ENCODE measurements at places on chromosomes 5 and 9. TPM values are rescaled to one million over a fixed set of nuclear protein-coding genes. Genes with fewer than 3 reads are reported as not detected.
A peak's percentile ranks its signal among the peaks of the same experiment; 100 is the strongest.

Gene CDH10
- total RNA-seq: 11.0 TPM

Gene ZBTB26
- total RNA-seq: 15.4 TPM

Gene FBP1
- total RNA-seq: 6.0 TPM

Gene INSL6
- total RNA-seq: not detected

Gene FGD3
- total RNA-seq: 12.0 TPM

Gene LHX2
- 0.24 TPM for total RNA-seq

Gene IL13
- not detected for total RNA-seq

Gene DMGDH
- 0.84 TPM for total RNA-seq

Gene NUTM2F
- not detected for total RNA-seq

Gene ZNF462
- 102 TPM for total RNA-seq

Gene SHB
- total RNA-seq: 22.5 TPM

GRCh38 chr9:75128535-75128934 is 40.2 kb downstream of the OSTF1 start:
- H3K36me3 ChIP-seq: peaks cover 1% of the 10 kb centered on the region
- H3K27ac ChIP-seq: no peak overlapping the region
- H3K4me1 ChIP-seq: peaks cover 3% of the 10 kb centered on the region
- H3K4me3 ChIP-seq: no peak overlapping the region

DNA sequence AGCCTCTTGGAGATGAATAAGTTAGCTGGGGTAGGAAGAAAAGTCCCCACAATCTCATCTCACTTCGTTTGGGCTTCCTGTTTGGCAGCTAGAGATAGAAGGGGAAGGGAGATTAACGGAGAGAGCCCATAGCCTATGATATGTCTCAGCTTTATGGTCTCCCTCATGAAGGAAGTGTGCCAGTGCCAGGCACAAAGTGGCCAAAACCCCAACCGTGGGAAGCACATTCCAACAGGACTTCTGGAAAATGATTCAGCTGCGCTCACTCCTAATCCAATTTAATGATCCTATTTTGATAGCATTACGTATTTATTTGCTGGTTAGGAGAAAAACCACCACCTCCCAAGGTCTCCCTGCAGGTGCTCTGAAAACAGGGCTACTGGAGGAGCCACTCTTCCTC is 303.1 kb upstream of the CLINT1 start:
- H3K36me3 ChIP-seq: no peaks in the 10 kb centered on the region
- H3K4me3 ChIP-seq: no peak overlapping the region
- H3K27ac ChIP-seq: no peak overlapping the region
- peaks cover 9% of the 10 kb centered on the region for H3K27me3 ChIP-seq

GRCh38 chr5:14114615-14115251 is 28.4 kb upstream of the TRIO start:
- no peak for DNase-seq
- H3K36me3 ChIP-seq: no peaks in the 10 kb centered on the region
- no peak overlapping the region for H3K27ac ChIP-seq
- no peak overlapping the region for H3K4me3 ChIP-seq
- peaks cover 17% of the 10 kb centered on the region for H3K27me3 ChIP-seq

- H3K36me3 ChIP-seq: no peaks in the 10 kb centered on the region
- H3K27ac ChIP-seq: no peak overlapping the region
- H3K4me3 ChIP-seq: no peak overlapping the region
- no peak for DNase-seq
- peaks cover 9% of the 10 kb centered on the region for H3K4me1 ChIP-seq
Observed at GRCh38 chr5:65105301-65105700, 336.6 kb downstream of the CWC27 start.

DNA sequence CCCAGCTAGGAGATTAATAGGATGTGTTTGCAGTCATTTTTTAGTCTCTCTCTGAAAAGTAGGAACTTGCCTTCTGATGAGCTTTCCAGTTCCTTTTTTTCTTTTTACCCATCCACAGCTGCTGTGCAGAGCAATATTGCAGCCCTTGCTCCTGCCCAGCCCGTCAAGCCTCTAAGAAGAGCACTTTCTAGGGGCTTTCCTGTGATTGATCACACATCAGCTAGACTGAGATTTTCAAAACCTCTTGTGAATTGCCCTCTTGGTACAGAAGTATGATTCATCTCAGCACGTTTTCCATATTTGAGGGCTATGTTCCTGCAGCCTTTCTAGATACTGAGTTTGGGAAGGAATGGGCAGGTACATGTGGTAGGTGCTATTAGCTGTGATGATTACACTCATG is 93.9 kb downstream of the GALNT10 start:
- no peaks in the 10 kb centered on the region for H3K36me3 ChIP-seq
- DNase-seq: no peak
- H3K27me3 ChIP-seq: no peaks in the 10 kb centered on the region
- H3K4me1 ChIP-seq: peaks cover 41% of the 10 kb centered on the region
- no peak overlapping the region for H3K4me3 ChIP-seq
- no peak overlapping the region for H3K27ac ChIP-seq

DNA sequence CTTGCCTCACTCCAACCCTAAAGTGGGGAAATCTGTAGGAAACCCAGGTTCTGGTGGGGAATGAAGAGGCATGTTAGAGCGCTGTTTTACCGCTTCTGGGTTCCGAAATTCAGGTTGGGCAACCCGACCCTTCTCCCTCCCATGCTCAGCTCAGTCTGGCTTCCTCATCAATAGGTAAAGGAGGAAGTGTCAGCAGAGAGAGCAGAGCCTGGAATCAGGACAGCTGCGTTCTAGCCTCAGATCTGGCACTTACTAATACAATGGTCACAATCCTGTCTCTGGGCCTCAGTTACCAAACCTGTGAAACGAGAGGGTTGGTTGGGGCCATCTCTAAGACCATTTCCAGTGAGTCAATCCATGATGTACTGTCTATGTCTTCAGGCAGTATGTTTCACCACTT is 16.2 kb upstream of the TNIP1 start:
- no peaks in the 10 kb centered on the region for H3K27me3 ChIP-seq
- H3K27ac ChIP-seq: no peak overlapping the region
- DNase-seq: no peak
- peaks cover 15% of the 10 kb centered on the region for H3K4me1 ChIP-seq
- H3K4me3 ChIP-seq: no peak overlapping the region
- H3K36me3 ChIP-seq: no peaks in the 10 kb centered on the region

GRCh38 chr9:6049798-6050197 is 34.4 kb upstream of the RANBP6 start:
- no peaks in the 10 kb centered on the region for H3K36me3 ChIP-seq
- H3K4me1 ChIP-seq: peaks cover 2% of the 10 kb centered on the region
- no peak for DNase-seq
- no peak overlapping the region for H3K4me3 ChIP-seq
- no peak overlapping the region for H3K27ac ChIP-seq

- no peaks in the 10 kb centered on the region for H3K36me3 ChIP-seq
- H3K27me3 ChIP-seq: peaks cover 77% of the 10 kb centered on the region
- DNase-seq: no peak
Observed at GRCh38 chr5:172642051-172642409, 967 bp downstream of the NEURL1B start.

GRCh38 chr5:89722538-89722937 is 687.0 kb downstream of the CETN3 start:
- DNase-seq: no peak
- no peaks in the 10 kb centered on the region for H3K36me3 ChIP-seq
- H3K4me1 ChIP-seq: no peaks in the 10 kb centered on the region

DNA sequence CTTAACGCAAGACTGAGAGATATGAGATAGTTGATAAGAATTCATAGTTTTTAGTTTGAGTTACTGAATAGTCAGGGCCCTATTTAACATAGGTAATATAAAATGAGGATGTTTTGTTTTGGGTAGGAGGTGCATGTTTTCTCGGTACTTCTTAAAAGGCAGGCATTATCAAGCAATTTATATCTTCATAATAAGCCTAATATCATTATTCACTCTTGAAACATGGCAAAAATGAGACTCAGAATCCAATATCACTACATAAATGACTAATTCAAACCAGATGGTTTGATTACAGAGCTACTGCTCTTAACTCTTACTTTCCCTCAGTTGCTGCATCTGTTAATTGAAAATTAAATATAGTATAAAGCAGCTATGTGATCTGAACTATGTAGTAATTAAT is 2038.7 kb downstream of the EFNA5 start:
- DNase-seq: no peak
- no peak overlapping the region for H3K27ac ChIP-seq
- H3K27me3 ChIP-seq: no peaks in the 10 kb centered on the region
- peaks cover 11% of the 10 kb centered on the region for H3K4me1 ChIP-seq
- H3K36me3 ChIP-seq: peaks cover 2% of the 10 kb centered on the region

DNA sequence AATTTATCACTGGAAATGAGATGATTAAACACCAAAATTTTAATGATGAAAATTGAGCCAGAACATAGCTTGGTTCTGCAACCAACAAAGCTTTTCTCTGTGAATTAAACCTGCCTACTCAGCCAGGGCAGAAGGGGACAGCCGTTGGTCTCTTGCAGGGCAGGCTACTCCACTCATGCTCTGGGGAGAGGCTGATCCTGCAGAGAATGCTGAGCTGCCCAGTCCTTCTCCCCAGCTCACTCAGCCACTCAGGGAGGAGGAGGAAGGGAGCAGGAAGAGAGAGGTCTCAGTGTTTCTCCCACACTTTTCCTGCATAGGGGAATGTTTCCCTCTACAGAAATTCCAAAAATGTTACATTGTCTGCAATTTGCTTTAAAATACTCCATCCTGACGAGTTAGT is 40.4 kb upstream of the HMHB1 start:
- no peaks in the 10 kb centered on the region for H3K27me3 ChIP-seq
- no peak overlapping the region for H3K4me3 ChIP-seq
- H3K27ac ChIP-seq: no peak overlapping the region

GRCh38 chr9:133368249-133368881 is 7.5 kb downstream of the SURF4 start:
- H3K36me3 ChIP-seq: peaks cover 17% of the 10 kb centered on the region
- H3K4me1 ChIP-seq: peaks cover 13% of the 10 kb centered on the region
- H3K27me3 ChIP-seq: no peaks in the 10 kb centered on the region
- DNase-seq: no peak
- no peak overlapping the region for H3K4me3 ChIP-seq

- peaks cover 13% of the 10 kb centered on the region for H3K4me1 ChIP-seq
- H3K27ac ChIP-seq: no peak overlapping the region
- no peaks in the 10 kb centered on the region for H3K27me3 ChIP-seq
Observed at GRCh38 chr5:112384523-112384922, 34.6 kb downstream of the EPB41L4A start.

DNA sequence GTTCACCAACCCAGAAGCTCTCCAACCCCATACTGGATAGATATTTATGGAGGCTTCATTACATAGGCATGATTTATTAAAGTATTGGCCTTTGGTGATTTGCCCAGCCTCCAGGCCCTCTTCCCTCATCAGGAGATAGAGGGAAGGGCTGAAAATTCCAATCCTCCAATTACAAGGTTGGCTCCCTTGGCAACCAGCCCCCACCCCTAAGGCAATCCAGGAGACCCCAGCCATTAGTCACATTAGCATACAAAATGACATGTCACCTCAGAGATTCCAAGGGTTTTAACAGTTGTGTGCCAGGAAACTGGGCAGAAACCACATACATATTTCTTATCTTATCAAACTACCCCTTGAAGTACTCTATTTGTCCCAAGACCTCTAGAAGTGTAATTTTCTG is 210.0 kb downstream of the HINT1 start:
- peaks cover 9% of the 10 kb centered on the region for H3K27me3 ChIP-seq
- no peak for DNase-seq
- H3K4me1 ChIP-seq: peaks cover 13% of the 10 kb centered on the region
- H3K36me3 ChIP-seq: no peaks in the 10 kb centered on the region
- no peak overlapping the region for H3K4me3 ChIP-seq

DNA sequence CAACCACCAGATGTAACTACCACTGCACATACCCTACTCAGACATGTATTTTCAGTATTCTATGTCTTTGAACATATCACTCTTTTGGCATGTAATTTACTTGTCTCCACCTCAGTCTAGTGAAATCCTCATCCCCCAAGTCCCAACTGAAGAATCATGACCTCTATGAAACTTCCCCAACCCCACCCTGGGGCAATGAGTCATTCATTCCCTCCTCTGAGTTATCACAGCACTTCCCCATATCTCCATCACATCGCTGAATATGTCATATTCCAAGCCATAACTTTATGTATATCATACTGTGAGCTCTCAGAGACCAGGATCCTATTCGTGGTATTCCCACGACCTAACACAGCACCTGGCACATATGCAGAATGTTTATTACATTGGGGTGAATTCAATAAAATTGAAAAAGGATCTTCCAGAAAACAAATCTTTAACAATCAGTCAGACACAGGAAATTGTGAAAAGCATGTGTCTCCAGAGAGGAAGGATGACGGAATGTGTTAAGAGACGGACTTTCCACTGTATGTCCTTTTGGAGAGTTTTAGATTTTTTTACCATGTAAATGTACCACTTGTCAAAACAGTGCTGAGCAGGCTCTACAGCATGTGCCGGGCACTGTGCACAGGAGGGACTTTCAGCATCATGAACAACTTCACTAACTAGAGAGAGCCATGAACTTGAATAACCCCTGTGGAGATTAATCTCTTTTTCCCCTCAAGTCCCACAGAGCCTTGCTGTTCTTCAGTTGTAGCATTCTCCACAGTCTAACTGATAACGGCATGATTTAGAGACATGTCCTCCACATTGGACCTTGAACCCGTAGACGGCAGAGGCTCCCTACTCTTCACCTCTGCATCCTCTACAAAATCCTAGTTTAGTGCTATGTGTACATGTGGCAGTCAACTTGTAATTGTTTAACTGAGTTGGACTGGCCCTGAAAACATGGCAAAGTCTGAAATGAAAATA is 213.5 kb downstream of the GLIS3 start:
- H3K4me3 ChIP-seq: no peak overlapping the region
- no peaks in the 10 kb centered on the region for H3K27me3 ChIP-seq
- H3K4me1 ChIP-seq: peaks cover 18% of the 10 kb centered on the region
- peaks cover 10% of the 10 kb centered on the region for H3K36me3 ChIP-seq
- H3K27ac ChIP-seq: peak overlapping the region; percentile 23

GRCh38 chr5:50699737-50700136 is 33.3 kb downstream of the PARP8 start:
- H3K4me1 ChIP-seq: peaks cover 6% of the 10 kb centered on the region
- H3K27me3 ChIP-seq: no peaks in the 10 kb centered on the region
- no peak overlapping the region for H3K27ac ChIP-seq
- no peak overlapping the region for H3K4me3 ChIP-seq
- no peak for DNase-seq

- H3K36me3 ChIP-seq: peaks cover 5% of the 10 kb centered on the region
- no peaks in the 10 kb centered on the region for H3K27me3 ChIP-seq
- no peak overlapping the region for H3K27ac ChIP-seq
- no peak overlapping the region for H3K4me3 ChIP-seq
Observed at GRCh38 chr5:41843456-41844370, 26.5 kb downstream of the OXCT1 start.

DNA sequence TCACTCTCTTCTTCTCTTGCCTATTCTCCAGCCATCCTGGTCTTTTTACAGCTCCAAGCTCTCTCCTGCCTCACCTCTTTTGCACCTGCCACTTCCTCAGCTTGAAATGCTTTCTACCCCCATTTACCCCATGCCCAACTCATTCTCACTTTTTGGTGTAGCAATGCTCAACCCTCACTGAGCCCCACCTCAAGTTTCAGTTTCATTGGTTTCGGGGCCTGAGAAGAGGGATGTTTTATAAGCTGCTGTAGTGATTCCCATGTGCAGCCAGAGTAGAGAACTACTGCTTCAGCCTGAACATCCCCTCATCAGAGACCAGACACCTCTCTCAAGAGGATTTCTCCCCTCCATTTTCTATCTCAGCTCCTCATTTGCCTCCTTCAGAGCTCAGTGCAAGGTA is 45.2 kb upstream of the FYB1 start:
- DNase-seq: no peak
- no peaks in the 10 kb centered on the region for H3K36me3 ChIP-seq
- no peaks in the 10 kb centered on the region for H3K4me1 ChIP-seq
- no peak overlapping the region for H3K4me3 ChIP-seq
- no peak overlapping the region for H3K27ac ChIP-seq
